ENCODE measurements at places on chromosomes 16 and 17. TPM values are rescaled to one million over a fixed set of nuclear protein-coding genes. Genes with fewer than 3 reads are reported as not detected.

DNA sequence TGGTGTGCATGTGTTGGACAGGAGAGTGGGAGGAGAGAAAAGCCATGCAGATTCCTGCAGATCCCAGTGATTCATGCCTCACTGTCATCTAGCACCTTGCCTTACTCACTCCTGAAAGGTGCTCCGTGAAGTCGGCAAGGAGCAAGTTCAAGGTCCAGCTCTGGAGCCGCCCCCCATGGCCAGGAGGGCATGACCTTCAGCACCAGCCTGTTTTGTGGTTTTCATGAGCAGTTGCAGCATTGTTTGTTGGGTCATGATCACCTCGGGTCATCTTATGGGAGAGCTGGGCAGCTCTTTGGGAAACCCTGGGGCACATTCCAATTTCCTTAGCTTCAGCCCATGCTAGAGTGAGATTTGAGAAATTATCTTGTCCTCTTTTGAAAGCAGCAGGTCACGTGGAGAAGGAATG lies 137.5 kb upstream of the IRX3 start:
- DNase-seq: no peak

DNA sequence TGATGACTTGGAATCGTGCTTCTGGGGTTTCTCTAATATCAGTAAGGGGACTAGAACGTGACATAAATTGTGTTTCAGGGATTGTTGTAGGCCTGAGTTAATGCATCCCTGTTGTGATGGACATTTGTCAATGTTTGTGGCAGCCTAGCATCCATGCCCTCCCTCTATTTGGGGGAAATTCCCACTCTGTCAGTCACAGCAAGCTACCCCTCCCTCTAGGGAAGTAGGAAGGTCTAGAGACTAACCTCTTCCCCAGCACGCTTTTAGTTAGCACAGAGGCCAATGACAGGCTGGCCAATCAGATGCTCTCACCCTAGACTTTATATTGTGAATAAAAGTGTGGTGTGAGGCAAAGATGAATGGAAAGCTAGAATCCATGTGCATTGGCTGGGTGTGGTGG lies 32.4 kb upstream of the NF1 start:
- no peak for DNase-seq

The RDM1 gene
- 0.57 TPM for polyA plus RNA-seq

- no peak for DNase-seq
These were observed 37.5 kb upstream of the LITAF start for GRCh38 chr16:11624205-11624604.

The KRTAP2-2 gene
- not detected for polyA plus RNA-seq

The NF1 gene
- polyA plus RNA-seq: 19.7 TPM

DNA sequence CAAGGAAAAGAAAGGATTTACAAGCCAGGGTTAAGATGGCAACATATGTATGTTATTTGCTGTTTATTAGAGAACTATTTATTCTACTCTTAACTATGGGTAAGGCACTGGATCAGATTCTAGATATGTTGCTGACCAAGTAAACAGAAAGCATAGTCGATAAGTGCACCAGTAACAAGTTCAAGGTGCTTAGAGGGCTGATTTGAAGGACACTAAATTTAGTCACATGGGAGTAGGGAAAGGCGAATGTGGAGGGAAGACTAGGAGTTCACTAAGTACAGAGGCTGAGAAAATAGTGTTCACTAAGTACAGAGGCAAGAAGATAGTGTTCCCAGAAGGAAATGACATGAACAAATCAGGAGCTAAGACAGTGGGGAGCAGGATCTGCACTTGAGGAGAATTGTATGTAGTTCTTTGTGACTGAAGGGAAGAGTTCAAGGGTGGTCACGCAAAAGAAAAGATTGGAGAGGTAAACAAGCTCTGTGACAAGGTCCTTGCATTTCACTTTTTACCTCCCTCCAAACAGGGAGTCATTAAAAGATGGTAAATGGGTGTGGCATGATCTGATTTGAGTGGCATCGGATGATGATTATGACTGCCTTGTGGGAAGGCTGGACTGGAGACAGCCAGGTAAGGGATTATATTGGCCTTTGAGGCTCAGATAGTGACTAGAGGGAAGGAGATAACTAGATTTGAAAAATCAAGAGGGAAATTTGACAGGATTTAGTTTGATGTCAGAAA lies 20.9 kb downstream of the HEATR9 start:
- DNase-seq: no peak

DNA sequence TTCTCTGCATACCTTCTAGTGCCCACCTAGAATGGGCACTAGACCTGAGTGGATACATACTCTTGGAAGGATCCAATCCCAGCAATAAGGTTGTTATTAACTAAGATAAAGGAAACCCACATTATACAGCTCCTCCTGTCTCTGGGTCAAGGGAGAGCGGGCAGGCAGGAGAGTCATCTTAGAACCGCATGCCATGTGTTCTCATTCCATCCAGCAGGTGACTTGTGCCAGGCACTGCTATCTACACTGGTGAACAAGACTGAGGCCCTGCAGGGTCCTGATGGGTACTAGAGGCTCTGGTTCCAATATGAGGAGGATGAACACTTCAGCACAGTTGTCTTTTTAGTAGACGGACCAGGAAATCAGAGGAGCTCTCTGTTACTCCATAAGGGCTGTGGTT lies 5.9 kb upstream of the CD300H start:
- DNase-seq: no peak

- DNase-seq: no peak
These were observed 9.4 kb downstream of the BAIAP2 start for GRCh38 chr17:81044428-81044763.

DNA sequence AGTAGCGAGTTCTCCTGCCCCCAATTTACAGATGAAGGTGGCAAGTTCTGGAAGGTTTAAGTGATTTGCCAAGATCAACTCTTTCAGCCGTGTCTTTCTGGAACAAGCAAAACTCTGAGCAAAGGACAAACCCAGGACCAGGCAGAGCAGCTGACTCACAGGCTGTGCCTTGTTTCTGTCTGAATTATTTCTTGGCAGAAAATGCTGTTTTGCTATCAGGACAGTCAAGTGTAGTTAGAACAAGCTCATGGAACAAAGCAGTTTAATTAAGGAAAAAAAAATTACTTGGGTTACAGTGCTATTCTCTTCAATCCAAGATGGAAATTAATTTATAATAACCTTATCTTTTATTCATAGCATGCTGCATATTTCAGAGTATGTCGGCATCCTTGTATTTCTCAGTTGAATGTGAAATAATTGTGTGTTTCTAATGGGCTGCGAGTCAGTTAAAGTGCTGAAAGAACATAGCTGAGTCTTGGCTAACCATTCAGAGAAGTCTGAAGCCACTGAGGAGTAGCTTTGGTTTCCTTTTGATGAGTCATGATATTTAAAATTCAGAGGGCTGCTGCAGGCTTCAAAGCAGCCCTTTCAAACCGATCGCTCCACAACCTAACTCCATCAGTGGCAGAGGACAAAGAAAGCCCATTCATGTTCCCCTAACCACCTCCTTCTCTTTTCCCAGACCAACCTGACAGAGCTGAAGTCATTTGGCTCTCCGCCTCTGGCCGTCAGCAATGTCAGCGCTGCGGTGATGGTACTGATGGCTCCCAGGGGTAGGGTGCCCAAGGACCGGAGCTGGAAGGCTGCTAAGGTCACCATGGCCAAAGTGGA lies 143.7 kb downstream of the ZNF18 start:
- DNase-seq: no peak

GRCh38 chr16:79985606-79986005 lies 385.1 kb upstream of the MAF start:
- no peak for DNase-seq

- no peak for DNase-seq
These were observed 33.7 kb upstream of the AXIN2 start for GRCh38 chr17:65595071-65595656.

DNA sequence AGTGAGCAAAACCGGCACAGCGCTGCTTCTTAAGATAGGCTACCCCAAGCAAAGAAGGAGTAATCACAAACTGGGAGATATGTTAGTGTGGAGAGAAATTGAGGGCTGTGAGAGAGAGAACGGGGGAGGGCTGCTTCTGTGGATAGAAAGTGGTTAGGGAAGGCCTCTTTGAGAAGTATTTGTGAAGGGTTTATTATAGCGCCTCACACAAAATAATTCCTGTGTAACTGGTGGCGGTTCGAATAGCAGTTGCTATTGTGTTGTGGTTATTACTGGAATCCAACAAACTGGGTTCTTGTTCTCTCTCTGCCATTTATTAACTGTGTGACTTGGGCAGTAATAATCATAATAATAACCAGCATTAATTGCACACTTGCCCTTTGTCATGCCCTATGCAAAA lies 9.2 kb upstream of the CISD3 start:
- DNase-seq: no peak

GRCh38 chr17:45681706-45682105 lies 102.4 kb upstream of the CRHR1 start:
- no peak for DNase-seq

- peak; percentile 72 for DNase-seq
These were observed 12.3 kb downstream of the GLIS2 start for GRCh38 chr16:4328046-4328781.

GRCh38 chr16:52090080-52090479 lies 456.9 kb downstream of the TOX3 start:
- DNase-seq: no peak

DNA sequence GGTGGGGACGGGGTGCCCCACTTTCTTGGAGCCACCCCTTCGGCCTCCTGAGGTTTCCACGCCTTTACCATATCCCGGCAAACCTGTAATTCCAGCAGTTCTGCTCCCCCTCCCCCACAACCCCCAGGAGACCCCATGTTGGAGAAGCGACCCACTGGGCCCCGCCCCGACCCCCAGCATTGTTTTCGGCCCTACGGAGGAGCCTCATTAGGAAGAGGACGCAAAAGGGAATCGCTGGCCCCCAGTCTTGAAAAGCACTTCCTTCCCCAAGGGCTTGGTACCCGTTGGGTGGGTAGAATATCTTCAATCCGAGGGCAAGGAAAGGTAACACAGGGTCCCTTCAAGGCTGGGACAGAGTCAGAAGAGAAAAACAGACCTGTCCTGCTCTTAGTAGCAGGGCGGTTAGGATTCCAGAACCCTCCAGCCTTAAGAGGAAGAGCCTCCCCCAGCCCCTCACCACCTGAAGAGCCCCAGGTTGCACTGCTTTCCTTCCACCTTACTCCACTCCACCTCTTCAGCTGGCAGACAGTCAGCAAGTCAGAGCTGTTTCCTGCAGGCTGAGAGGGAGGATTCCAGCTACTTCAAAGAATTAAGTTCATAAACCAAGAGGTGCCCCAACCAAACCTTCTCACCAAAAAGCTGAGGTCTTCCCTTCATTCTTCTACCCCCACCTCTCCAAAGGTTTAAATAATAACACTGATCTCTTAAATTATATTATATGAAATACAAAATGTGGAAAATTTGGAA lies 803 bp upstream of the TLCD2 start:
- DNase-seq: no peak

DNA sequence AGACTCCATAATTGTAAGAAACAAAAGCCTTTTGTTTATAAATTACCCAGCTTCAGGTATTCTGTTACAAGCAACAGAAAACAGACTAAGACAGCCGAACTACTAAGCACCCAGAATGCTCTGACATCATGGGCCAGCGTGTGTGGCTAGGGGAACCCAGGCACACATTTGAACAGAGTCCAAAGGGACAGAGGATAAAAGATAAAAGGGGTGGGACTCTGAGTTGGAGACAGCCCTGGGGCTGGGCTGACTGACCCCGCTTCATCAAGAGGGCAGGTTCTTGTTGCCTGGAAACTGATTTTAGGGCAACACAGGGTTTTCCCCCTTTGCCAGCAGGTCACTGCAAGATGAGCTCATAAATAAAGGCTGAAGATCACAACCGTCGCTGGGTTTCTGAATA lies 30.5 kb upstream of the ZNF287 start:
- no peak for DNase-seq

The CCL17 gene
- polyA plus RNA-seq: not detected

- no peak for DNase-seq
These were observed 1.9 kb upstream of the UTP6 start for GRCh38 chr17:31903401-31903800.

- no peak for DNase-seq
These were observed 12.9 kb downstream of the ZNRF1 start for GRCh38 chr16:75011634-75012307.

DNA sequence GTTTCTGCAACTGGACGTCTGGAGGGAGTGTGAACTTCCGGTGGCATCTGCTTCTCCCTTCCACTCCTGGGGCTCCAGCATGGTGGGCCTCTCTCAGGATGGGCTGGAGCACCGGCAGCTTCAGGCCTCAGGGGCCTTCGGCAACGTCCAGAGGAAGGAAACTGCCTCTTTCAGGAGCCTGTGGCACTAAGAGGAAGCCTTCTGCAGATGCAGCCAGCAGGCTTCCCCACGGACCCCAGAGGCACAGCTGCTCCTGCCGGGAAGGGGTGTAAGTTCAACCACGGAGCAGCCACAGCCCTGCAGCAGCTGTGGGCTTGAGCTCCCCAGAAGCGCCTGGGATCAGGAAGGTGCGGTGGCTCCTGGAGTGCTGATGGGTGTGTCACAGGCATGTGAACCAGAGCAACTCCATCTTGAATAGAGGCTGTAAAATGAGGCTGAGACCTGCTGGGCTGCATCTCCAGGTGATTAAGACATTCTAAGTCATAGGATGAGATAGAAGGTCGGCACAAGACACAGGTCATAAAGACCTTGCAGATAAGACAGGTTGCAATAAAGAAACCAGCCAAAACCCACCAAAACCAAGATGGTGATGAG lies 50.8 kb upstream of the KLHDC4 start:
- no peak for DNase-seq

GRCh38 chr17:39244016-39244599 lies 18.4 kb upstream of the STAC2 start:
- no peak for DNase-seq

The EXOC3L1 gene
- polyA plus RNA-seq: 6.0 TPM

The CPHXL gene
- not detected for polyA plus RNA-seq

DNA sequence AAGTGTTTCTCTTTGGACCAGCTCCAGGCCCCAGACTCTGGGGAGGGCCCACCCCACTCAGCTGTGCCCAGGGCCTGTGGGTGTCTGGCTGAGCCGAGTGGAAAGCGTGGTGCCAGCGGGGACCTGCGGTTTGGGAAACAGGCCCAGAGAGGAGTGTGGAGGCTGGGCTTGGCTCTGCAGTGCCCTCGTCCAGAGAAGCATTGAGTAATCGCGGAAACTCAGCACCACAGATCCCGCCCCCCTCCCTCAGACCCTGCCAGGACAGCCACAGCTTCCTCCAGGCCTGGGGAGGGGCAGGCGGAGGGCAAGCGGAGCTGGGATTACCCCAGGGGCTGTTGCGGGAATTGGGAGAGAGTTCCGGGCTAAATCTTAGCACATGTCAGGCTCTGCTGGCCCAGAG lies 14.6 kb upstream of the PITPNA start:
- DNase-seq: peak; percentile 82

GRCh38 chr17:73639932-73640331 lies 4.3 kb downstream of the SDK2 start:
- peak; percentile 33 for DNase-seq

The NPIPA3 gene
- polyA plus RNA-seq: 17.1 TPM
